IPS DF 6.9 (cell line): ENCODE measurements at places on chromosomes 4 and X.

GRCh38 chr4:73945140-73945539 is 36.7 kb downstream of the PF4 start:
- no peak for DNase-seq

DNA sequence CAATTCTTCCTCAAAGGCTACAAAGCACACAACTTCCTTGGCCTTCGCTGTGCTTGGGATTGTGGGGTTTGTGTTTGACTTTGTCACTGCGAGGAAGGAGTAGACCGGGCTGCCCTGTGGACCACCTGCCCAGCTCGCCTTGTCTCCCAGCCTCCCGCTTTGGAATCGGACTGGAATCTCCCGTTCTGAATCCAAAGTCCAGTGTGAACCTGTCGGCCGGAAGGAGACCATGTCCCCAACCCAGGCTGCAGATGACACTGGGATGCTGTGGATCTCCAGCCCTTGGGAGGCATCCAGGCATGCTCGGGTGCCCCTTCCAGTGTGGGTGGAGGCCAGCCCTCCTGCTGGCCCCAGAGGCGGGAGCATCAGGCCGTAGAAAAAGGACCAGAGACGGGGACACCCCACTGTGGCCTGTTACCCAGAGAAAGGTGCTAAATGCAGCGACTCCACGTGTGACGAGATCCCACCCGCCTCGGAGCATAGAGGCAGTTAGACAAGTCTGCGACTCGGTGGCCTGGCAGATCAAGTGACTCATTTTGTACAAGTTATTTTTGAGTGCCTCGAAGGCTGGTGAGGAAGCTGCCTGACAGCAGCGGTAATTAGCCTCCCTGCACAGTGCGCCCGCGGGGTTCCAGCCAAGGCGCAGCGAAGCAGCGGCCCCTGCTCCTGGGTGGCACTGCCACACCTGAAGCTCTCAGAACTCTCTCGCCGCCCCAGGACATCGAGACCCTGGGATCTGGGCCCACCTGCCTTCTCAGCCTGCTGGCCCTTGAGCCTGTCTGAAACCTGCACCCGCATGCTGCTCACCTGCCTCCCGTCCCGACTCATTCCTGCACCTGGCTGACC is 57.5 kb downstream of the ADRA2C start:
- DNase-seq: no peak

DNA sequence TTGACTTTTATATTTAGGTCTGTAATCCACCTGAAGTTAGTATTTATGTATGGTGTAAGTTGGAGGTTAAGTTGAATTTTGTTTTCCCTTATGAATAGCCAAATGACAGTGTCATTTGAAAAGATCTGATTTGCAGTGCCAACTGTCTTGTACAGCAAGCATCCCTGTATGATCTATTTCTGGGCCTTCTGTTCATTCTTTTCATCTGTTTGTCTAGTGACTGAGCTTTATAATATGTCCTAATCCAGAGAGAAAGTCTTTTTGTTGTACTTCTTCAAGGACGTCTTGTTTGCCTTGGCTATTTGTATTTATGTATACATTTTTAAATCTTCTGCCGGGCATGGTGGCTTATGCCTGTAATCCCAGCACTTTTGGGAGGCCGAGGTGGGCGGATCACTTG is 39.6 kb downstream of the CDKL5 start:
- DNase-seq: no peak

GRCh38 chrX:138018145-138018799 is 452.3 kb downstream of the ZIC3 start:
- DNase-seq: no peak

GRCh38 chrX:95884186-95884585 is 800.5 kb upstream of the DIAPH2 start:
- DNase-seq: no peak

DNA sequence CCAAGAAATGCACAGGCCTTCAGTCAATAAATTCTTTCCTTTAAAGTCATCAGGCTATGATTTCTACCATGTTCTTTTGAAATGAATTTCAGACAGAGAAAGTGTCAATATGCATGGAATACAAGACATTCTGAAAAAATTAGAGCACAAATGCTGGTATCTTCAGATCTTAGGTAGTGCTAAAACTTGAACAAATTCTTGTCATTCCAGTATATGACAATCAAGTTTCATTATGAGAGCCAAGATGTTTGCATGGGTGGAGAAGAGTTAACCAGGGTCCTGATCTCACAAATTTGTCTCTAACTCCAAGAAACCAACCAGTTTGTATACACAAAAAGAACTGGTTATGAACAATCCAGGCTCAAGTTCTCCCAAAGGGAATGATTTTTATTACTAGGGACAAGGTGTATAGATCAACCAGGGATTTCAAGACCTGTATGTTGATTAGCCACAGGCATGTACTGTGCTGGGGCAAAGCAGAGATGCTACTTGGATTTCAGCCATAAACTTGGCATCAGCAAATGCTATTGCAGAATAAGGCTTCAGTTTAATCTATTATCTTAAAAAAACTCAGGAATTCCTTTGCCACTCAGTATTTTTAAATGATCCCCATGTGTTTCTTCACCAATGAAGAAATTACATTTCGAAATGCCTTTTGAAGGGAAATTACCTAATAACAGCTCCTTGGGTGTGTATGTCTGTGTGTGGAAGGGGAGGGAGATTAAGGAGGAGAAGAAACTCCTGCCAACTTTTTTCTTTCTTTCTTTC is 69.7 kb downstream of the FANCB start:
- DNase-seq: no peak

GRCh38 chr4:76011700-76012387 is 4.5 kb upstream of the CXCL9 start:
- no peak for DNase-seq
